ENCODE measurements at places on chromosomes 2 and 18. TPM values are rescaled to one million over a fixed set of nuclear protein-coding genes. Genes with fewer than 3 reads are reported as not detected.

GRCh38 chr2:37642907-37643729 lies 28.3 kb downstream of the CDC42EP3 start:
- no peak for DNase-seq

DNA sequence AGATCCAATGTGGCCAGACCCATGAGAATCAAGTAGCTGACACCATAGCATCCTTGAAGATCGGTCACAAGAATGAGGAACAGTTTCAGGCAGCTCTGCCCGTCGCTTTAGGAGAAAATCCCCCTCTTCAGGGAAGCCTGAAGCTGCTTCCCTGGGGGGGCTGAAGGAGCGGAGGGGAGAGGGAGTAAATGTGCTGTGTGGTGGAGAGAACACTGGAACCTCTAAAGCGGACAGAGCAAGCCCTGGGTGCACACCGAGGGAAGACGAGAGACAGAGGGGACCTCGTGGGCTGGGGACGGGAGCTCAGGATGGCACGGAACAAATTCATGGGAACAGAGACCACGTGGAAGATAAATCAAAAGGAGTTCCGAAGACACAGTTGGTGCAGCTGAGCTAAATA lies 154.3 kb downstream of the NDUFA10 start:
- no peak for DNase-seq

DNA sequence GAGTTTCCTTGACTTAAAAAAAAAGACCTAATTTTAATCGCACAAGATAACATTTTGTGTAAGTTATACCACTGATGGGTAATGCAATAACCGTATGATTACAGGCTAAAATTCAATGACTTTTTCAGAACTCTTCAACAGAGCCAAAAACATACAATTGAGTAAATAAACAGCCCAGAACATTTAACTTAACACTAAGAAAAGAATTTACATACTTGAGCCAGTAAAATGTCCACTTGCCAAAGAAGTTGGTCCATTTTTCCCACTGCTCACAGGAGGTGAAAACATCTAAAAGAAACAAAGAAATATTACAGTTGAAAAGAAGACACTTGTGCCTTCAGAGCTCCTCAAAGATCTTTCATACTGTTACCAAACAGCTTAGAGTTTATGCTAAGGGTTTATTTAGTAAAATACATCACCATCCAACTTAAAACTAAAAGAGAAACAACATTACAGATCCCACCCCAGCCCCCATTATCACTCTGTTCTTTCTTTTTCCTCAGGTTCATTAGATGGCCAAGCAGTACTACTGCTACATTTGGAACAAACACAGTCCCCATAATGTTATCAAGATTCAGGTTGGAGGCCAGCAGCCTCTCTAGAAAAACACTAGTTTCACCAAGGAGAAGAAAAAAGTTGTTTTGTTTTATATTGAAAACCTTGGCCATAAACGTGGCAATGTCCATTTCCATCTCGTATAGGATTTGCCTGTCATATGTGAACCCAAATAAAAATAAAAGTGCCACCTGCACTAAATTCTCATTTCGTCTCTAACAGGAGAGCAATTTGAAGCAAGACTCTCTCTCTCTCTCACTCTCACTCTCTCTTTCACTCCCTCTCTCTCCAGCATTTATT lies 2.7 kb downstream of the TCF4 start:
- peak; percentile 10 for DNase-seq

GRCh38 chr2:100006516-100006915 lies 135.9 kb downstream of the AFF3 start:
- DNase-seq: no peak

GRCh38 chr2:173652767-173653431 lies 298.2 kb downstream of the CDCA7 start:
- peak; percentile 85 for DNase-seq

DNA sequence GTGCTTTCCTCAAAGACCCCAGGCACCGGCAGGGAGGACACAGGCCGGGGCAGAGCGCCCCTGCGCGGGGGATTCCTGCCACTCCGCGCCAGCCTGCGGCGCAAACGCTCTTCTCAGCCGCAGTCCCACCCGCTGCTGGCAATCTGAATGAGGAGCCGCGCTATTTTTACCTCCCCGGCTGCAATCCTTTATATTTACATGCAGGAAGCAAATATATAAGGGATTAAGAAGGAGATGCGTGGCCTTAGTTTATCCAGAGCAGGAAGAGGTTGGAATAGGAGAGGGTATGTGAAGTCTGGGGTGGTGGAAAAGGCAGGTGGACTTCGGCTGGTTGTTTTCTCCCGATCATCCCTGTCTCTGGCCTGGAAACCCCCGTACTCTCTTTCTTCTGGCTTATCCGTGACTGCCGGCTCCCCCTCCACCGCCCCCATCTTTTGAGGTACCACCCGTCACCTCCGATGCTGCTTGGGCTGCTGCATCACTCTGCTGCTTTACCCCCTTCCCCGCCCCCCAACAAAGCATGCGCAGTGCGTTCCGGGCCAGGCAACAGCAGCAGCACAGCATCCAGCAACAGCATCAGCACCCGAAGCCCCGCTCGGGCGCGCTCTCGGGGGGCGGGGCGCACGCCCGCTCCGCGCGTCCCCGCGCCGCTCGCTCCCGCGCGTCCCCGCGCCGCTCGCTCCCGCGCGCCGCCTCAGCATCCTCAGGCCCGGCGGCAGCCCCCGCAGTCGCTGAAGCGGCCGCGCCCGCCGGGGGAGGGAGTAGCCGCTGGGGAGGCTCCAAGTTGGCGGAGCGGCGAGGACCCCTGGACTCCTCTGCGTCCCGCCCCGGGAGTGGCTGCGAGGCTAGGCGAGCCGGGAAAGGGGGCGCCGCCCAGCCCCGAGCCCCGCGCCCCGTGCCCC lies at the start of gene ADAM23:
TSS of gene ADAM23 (plus strand) at position 700 of the 902 bp plus-strand sequence. CDS start 335 bp downstream, outside the sequence.
- peak; percentile 10 for DNase-seq

GRCh38 chr2:73993778-73994177 lies 9.1 kb downstream of the TET3 start:
- no peak for DNase-seq

GRCh38 chr2:173984866-173985604 lies 19.9 kb upstream of the SP3 start:
- DNase-seq: no peak

- DNase-seq: no peak
Observed at GRCh38 chr18:37243741-37244140, 321.9 kb downstream of the CELF4 start.

The ANTXR1 gene
- total RNA-seq: 206 TPM

The RPS27A gene
- total RNA-seq: 694 TPM

The WDR35 gene
- 13.0 TPM for total RNA-seq

The NBEAL1 gene
- total RNA-seq: 57.9 TPM

The LINC00305 gene
- not detected for total RNA-seq

All from fibroblast of villous mesenchyme (primary cell).